ENCODE measurements at places on chromosomes 7 and 10. TPM values are rescaled to one million over a fixed set of nuclear protein-coding genes. Genes with fewer than 3 reads are reported as not detected.
A peak's percentile ranks its signal among the peaks of the same experiment; 100 is the strongest.

GRCh38 chr10:48684792-48685623 is at the start of gene WDFY4:
WDFY4 (plus strand) TSS chr10:48684873; CDS start chr10:48709733, 24,860 bp downstream.
- peak within 1 kb of the TSS; percentile 10 for H3K4me3 ChIP-seq
- H3K36me3 ChIP-seq = no peaks in the 10 kb centered on the region

The NDUFB8 gene
- 169 TPM for total RNA-seq

DNA sequence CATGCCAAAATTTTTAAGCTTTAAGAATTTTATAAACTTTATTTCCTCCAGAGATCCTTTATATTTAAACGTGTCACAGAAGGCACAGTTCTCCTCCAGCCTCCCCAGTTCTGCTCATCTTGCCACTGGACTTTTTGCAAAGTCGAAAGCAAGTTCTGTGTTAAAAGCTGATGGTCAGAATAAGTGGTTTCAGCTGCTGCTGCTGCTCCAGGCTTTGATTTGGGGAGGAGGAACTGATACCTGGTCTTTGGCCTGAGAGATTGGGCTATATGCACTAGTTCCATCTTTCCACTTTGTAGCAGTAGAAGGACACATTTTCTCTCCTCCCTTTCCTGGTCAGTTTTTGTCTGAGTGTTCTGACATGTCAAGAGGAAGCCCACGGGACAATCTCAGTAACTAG is 435.9 kb upstream of the PHF14 start:
- H3K27me3 ChIP-seq = no peaks in the 10 kb centered on the region
- H3K4me3 ChIP-seq = no peak overlapping the region
- H3K36me3 ChIP-seq = no peaks in the 10 kb centered on the region

DNA sequence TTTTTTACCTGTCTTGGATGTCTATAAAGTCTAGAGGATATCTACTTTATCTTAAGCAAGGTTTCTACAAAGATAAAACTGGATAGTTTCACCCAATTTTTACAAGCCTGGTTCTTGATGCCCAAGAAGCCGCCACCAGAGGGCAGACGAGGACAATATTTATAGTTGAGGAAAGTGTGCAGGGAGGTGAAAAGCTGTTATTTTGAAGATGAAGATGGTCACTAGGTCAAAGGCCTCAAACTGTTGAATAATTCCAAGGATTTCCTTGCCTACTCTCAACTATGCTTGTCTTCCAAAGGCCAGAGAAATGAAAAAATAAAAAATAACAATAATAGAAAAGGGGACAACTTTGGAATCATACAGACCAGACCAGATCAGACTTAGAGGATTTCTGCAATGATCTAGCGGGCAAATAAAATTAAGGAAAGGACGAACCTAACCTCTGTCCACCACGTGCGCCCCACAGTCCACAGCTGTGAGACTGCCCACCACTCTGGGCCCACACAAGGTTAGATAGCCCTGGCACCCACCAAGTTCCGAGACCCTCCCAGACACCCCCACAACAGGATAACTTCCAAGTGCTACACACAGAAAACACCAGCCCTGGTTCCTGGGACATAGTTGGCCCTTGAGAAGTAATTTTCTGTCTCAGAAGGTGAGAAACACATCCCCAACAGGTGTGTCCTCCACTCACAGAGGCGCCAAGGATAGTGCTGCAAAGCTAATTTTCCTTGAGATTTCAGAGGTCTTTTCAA is 2.8 kb downstream of the PKD1L1 start:
- H3K4me1 ChIP-seq = peaks cover 18% of the 10 kb centered on the region
- DNase-seq = peak; percentile 77
- H3K4me3 ChIP-seq = no peak overlapping the region
- no peak overlapping the region for H3K27ac ChIP-seq

The ERLIN1 gene
- total RNA-seq = 21.1 TPM

GRCh38 chr10:6167456-6167855 is 35.3 kb upstream of the PFKFB3 start:
- DNase-seq = no peak
- no peaks in the 10 kb centered on the region for H3K27me3 ChIP-seq
- no peak overlapping the region for H3K4me3 ChIP-seq
- H3K36me3 ChIP-seq = peaks cover 18% of the 10 kb centered on the region
- peaks cover 47% of the 10 kb centered on the region for H3K4me1 ChIP-seq

DNA sequence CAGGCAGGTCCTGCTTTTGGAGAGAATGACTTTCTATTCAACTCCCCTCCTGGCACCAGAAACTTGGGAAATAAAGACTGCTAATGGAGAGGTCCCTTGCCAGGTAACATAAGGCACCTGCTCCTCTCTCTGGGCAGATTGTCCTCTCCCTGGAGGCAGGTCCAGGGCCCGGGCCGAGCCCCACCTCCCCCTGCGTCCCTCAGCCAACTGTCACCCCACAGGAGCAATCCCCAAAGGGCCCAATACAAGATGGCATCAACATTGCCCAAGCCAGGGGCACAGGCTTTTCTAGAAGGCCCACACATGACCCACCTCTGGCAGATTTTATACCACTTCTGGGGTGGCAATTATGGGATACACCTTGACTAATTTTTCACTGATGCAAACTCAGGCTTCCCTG is 145.2 kb downstream of the HERPUD2 start:
- peaks cover 13% of the 10 kb centered on the region for H3K27me3 ChIP-seq
- H3K4me1 ChIP-seq = no peaks in the 10 kb centered on the region
- no peak overlapping the region for H3K27ac ChIP-seq
- no peak for DNase-seq
- no peaks in the 10 kb centered on the region for H3K36me3 ChIP-seq
